Keratinocyte (primary cell): ENCODE measurements at places on chromosomes 7 and 10.

- DNase-seq = no peak
Observed at GRCh38 chr10:113960617-113961181, 83.0 kb upstream of the ADRB1 start.

DNA sequence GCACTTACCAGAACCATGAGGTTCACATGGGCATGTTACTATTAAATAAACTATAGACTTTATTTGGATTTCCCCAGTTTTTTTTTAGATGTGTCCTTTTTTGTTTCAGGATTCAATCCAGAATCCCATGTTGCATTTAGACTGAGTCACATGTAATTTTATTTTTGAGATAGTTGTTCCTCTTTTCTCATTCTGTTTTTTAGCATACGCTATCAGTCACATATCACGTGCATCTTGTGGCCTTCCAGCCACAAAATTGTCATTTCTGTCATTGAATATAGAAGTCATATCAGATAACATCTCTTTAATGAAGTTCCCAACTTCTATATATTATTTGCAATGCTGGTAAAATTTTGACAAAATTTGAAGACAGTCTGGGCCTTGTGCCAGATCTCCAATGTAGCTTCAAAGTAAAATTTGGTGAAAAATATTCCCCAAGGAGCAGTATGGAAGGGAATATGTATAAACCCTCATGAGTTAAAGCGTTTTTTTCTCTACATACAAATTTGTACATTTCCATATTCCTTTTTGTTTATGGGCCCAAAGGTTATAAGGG, 132.3 kb upstream of the MKI67 start:
- no peak for DNase-seq

- DNase-seq = no peak
Observed at GRCh38 chr7:130909161-130909836, 175.3 kb upstream of the KLF14 start.

DNA sequence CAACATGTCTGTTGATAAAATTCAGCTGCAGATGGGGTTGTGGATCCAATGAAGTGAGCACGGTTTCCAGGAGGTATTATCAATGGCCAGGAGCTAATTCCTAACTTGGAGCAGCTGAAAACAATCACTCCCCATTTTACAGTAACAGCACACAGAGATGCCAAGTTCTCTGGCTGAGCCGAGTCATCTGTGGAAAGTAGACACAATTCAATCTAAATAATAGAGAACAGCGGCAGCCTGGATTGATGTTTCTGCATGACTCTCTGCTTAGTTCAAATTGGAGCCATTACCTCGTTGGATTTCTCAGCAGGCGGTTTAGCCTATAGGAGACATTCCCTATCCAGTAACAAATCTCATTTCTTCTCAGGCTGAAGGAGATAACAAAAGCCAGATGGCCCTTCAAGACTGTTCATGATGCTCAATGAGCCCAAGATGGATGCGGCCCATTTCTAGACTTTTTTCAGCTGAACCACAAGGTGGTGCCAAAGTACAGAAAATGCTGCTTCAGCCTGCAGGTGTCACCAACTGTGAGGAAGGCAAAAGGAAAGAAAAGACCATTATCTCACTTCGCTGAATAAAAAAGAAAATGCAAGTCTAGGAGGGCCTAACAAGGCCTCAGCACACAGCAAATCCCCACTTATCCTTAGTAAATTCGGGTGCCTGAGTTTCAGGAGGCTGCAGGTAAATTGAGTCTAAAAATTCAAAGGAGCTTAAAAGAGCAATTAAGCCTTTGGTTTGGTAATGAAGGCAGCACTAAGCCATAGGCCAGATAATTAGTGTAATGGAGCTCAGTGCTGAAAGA, 83.7 kb downstream of the SLC16A9 start:
- peak; percentile 25 for DNase-seq

DNA sequence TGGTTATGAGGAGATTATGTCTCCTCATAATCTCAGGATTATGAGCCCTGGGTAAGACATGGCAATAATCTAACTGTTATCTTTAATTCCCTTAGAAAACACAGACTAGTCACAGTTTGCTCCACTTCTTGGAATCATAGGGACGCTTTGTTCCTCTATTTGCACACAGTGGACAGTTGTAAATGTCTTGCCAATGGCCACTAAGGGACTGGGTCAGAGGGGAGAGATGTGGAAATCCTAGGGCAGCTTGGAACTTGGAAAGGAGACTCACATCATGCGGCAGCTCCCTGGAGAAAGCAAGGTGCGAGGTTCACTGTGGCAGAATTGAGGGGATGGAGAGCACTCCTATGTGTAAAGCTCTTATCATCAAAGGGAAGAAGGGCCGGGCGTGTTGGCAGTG, 266.1 kb downstream of the PRPF18 start:
- DNase-seq = no peak

- DNase-seq = no peak
Observed at GRCh38 chr7:89887489-89887888, 266.8 kb upstream of the STEAP1 start.

- DNase-seq = peak; percentile 49
Observed at GRCh38 chr10:24552346-24553016, 171.2 kb downstream of the ARHGAP21 start.

- no peak for DNase-seq
Observed at GRCh38 chr7:47938574-47939165, 9.6 kb downstream of the PKD1L1 start.

GRCh38 chr7:48832303-48832845, 92.0 kb upstream of the CDC14C start:
- no peak for DNase-seq

- DNase-seq = no peak
Observed at GRCh38 chr7:122136078-122136477, 8.0 kb downstream of the AASS start.

- no peak for DNase-seq
Observed at GRCh38 chr10:57959318-57960006, 308.2 kb downstream of the IPMK start.

GRCh38 chr7:156014201-156014600, 201.9 kb upstream of the SHH start:
- DNase-seq = no peak

- no peak for DNase-seq
Observed at GRCh38 chr7:51551070-51551469, 234.5 kb upstream of the COBL start.

- no peak for DNase-seq
Observed at GRCh38 chr7:28956608-28957063, 1.5 kb downstream of the TRIL start.

- no peak for DNase-seq
Observed at GRCh38 chr10:76717141-76717540, 920.5 kb downstream of the KCNMA1 start.

GRCh38 chr10:125505648-125506047, 177.3 kb downstream of the TEX36 start:
- no peak for DNase-seq

DNA sequence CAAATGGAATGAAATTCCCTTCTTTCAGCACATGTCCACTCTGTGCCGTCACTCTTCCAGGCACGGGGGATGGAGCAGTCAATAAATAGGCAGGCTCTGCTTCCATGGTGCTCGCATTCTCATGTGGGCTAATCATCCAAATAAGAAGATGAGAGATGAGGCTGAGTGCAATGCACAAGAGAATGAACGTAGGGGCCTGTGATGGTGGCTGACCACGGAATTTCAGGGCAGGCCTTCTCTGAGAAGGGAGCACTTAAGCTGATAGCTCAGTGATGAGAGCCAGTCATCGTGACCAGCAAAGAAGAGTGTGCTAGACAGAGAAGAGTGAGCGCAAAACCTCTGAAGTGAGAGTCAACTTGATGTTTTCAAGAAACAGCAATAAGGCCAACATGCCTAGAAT, 47.9 kb downstream of the TAF3 start:
- no peak for DNase-seq

GRCh38 chr7:124570558-124570957, 195.0 kb downstream of the GPR37 start:
- no peak for DNase-seq

GRCh38 chr10:14674376-14675050, 100.2 kb downstream of the FAM107B start:
- no peak for DNase-seq

DNA sequence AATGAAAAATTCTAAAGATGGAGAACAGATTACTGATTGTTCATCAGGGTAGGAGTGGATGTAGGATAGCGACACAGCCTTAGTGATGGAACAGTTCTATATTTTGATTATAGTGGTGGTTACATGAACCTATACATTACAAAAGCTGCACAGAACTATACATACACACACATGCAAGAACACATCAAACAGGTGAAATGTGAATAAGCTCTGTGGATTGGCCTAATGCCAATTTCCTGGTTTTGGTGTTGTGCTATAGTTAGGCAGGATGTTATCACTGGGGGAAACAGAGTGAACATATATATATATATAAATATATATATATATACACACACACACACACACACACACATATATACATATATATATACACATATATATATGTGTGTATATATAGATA, 76.4 kb upstream of the PIK3CG start:
- DNase-seq = no peak

- DNase-seq = no peak
Observed at GRCh38 chr7:134787064-134787463, 7.6 kb downstream of the CALD1 start.

DNA sequence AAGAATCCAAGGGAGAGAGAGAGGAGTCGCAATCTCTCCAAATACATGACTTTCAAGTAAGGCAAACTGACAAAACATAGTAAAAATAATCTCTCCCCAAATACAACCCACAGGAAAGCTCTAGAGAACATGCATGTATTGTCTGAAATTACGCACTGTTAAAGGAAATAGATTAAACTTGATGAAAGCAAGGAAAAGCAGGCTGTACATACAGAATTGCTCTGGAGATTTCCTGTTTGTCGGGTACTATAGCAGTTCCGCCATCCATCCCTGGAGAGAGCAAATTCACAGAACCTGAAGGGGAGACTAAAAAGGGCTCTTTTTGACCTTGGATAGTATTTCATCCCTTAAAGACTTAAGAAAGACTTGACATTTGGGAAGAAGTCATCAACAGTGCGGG, 170.2 kb upstream of the BET1 start:
- DNase-seq = no peak

GRCh38 chr7:55642266-55642665, 70.0 kb upstream of the VOPP1 start:
- DNase-seq = no peak

DNA sequence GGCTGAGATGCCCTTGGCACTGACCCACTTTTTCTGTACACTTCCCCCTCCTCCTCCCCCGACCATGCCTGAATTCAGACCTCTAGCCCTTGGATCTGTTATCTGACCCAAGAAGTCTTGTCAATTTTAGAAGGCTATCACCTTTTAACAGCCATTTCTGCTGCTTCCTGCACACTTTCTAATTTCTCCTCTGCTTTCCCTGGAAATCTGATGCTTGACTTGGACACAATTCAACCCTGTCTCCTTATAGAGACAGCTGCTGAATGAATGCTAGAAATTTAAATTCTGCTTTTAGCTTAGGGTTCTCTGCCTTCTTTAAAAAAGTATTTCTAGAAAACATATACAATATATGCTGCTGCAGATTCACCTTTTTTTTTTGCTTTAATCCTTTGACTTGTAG, 417.9 kb upstream of the KLF6 start:
- DNase-seq = no peak

DNA sequence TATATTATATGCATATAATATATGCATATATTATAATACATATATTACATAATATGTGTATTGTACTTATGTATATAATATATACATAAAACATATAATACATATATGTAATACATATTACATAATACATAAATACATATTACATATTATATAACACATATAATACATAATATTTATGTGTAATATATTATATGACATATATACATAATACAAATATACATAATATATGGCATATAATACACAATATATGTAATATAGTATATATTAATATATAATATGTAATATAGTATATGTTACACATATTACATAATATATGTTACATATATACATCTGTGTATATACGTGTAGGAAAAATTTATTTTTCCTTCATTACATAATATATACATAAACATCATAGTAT, 63.4 kb downstream of the SGMS1 start:
- no peak for DNase-seq

GRCh38 chr7:30302656-30303311, 18.4 kb downstream of the ZNRF2 start:
- no peak for DNase-seq

DNA sequence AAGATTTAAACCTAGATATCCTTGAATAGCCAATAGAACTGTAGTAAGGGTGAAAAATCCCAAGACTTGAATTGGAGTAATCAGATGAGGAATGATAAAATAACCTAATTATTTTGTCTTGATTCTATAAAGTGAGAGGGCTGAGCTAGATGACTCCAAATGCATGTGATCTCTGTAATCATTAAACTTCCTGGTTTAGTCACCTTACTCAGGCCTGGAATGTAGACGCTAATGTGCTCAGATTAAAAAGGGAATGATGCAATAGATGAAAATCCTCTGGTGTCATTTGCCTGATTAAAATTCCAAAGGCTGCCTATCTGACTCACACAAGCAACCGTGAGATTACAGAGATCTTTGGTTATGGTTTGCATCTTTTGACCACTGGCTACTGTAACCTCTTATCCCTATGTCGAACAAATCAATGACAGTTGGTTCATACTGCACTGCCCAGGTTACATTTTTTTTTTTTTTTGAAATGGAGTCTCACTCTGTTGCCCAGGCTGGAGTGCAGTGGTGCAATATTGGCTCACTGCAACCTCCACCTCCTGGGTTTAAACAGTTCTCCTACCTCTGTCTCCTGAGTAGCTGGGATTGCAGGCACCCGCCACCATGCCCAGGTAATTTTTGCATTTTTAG, 2.9 kb upstream of the HKDC1 start:
- DNase-seq = peak; percentile 55

DNA sequence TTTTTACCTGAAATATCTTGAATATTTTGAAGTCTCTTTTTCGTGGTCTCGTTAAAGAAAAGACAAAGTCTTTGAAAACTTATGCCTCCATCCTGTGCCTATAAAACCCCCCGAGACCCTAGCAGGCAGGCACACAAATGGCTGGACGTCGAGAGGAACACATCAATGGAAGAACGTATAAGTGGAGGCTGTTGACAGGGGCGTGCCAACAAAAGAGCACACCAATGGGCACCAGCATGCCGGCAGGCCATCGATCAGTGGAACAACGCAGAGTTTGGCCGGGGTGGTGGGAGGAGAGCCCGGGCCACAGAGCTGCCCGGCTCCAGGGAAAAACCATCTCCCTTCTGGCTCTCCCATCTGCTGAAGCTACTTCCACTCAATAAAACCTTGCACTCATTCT, 24.7 kb downstream of the ENKUR start:
- no peak for DNase-seq

GRCh38 chr7:69781412-69781846, 183.2 kb downstream of the AUTS2 start:
- DNase-seq = no peak

GRCh38 chr10:121521794-121522556, 76.3 kb downstream of the FGFR2 start:
- no peak for DNase-seq

GRCh38 chr7:139396323-139396951, 36.7 kb downstream of the LUC7L2 start:
- no peak for DNase-seq
